ENCODE measurements at places on chromosomes 3 and 15.

DNA sequence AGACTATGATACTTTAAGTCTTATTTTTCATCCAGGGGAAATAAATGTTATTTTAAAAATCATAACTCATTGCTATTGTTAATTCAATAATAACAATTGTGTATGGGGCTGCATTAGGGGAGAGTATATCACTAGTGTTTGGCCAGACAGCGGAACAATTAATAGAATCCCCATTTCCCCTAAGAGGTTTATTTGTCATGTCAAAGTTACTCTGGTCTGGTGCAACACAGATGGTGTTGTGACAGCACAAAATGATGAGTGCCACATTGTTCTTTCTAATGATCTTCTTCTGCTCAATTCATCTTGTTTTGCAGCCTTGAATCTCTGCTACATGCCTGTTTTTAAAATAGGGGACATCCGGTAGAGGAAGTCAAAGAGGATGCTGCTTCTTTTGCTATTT lies 351.6 kb downstream of the NSUN3 start:
- no peak for DNase-seq

DNA sequence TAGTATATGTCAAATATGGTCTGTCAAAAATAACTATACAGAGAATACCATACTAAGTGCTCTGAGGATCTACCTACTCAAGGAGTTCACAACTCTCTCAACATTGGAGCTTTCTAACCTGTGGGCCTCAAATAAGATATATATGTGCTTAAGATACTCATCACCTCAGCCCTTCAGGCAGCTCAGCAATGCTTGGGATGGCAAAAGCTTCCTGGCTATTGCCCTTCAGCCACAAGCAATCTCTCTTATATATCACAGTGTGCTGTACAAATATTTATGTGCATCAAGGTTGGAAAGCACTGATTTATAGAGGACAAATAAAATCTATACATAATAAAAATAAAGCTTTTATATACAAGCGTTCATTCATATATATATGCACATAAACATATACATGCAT lies 40.3 kb downstream of the ICE2 start:
- DNase-seq, result no peak

- DNase-seq, result no peak
These were observed 3.0 kb downstream of the MEF2A start for GRCh38 chr15:99568625-99569352.

DNA sequence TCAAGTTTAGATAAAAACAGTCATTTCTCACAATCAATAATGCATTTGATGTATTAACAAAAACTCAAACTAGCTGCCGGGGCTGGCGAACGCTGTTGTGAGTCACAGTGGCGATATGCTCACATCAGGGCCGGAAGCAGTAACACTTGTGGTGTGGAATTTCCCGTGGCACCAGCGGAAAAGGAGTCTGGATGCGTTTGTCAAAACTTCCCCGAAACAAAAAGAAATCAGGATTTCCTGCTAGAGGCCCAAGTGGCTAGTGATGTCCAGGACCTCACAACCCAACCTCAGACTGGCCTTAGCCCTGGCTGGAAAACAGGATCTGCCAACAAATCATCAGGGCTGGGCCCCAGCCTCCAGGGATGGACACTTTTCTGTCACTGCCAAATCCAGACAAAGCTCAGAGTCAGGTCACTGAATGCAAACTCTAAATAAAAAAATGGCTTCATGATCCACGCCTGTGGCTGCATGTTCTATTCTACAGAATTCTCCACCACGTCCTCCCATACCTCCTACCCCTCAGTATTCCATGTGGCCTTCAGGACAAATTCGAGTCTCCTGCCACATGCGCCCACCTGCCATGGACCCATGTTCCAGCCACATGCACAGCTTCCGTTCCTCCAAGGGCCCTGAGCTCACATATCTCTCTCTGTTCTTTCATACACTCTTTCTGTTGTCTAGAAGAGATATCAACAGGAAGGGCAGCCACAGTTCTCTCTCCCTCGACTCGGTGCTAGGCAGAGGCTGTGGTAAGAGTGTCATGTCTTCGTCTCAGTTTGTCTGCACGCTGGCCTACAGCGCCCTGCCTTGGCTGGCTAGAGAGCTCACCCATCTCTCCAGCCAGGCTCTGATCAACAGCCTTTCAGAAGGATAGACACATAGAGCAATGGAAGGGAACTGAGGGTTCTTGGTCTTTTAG lies 35.4 kb downstream of the EHD4 start:
- DNase-seq, result peak; percentile 69

DNA sequence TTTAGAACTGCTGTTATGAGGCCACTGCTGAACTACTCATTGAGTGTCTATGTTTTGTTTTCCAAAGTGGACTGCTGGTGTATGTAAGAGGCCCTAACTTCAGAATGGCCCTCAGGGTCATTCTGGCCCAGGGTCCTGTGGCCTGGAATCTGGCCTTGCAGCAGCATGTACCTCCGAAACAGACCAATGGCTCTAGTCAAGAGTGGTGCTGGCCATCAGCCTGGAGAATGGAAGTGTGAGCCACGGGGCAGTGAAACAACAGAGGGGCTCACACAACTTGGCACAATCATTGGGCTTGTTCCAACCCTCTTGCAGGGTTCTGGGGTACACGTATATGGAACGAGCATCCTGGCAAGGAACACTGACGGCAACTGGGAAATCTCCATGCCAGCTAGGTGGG lies 40.5 kb downstream of the SCN5A start:
- DNase-seq, result no peak

DNA sequence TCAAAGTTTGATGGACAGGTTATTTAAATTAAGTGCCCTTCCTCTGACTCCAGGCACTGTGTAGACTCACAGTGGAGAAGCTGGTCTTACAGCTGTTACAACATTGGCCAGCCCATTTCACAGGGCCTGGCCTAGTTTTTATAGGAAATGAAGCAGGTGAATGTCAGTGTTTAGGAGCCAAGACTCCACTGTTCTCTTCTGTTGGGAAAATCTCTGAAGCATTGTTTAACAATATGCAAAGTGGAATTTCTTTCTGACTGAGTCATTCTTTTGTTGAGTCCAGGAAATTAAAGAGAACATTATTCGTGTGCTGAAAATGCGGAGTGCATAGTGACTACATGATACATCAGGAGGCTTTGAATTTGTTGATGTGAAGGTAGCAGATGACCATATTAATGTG lies 64.7 kb downstream of the ARRDC4 start:
- DNase-seq, result no peak

GRCh38 chr3:100045696-100046095 lies 68.6 kb downstream of the FILIP1L start:
- no peak for DNase-seq

GRCh38 chr3:40078590-40078989 lies 230.9 kb upstream of the EIF1B start:
- no peak for DNase-seq

GRCh38 chr3:111714305-111714704 lies 119.2 kb upstream of the ZBED2 start:
- DNase-seq, result no peak

- DNase-seq, result no peak
These were observed 27.0 kb downstream of the ALDH1A2 start for GRCh38 chr15:58038426-58039078.

GRCh38 chr3:117540597-117540996 lies 831.0 kb downstream of the TUSC7 start:
- no peak for DNase-seq

DNA sequence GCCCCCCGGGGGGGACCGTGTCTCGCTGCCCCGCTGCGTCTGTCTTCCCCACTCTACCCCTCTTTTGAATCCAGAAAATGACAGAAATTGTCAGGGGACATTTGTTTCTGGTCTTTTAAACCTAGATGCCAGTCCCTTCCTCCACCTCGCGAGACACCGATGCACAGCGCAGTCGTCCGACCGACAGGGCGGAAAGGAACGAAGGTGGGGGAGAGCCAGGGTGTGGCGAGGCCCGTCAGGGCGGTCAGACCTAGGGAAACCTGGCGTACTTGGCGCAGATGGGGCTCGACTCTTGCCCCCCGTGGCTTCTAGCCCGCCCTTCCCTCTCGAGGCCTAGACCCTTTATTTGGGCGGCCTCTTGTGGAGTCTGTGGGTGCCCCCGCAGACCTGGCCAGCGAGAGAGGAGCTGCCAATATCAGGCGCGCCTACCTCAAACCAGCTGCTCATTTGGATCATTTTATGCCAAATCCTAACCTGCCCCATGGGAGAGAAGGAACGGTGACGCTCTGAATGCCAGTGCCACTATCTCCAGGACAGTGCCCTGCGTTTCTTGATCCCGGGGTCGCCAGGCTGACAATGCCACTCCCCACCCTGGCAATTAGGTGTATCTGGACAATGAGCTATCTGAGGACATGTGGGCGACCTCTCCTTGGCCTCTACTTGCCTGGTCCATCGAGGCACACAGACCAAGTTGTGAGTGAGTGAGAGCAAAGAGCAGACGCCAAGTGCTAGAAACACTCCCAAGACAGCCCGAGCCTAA lies 500 bp upstream of the RAB6B start:
- no peak for DNase-seq

DNA sequence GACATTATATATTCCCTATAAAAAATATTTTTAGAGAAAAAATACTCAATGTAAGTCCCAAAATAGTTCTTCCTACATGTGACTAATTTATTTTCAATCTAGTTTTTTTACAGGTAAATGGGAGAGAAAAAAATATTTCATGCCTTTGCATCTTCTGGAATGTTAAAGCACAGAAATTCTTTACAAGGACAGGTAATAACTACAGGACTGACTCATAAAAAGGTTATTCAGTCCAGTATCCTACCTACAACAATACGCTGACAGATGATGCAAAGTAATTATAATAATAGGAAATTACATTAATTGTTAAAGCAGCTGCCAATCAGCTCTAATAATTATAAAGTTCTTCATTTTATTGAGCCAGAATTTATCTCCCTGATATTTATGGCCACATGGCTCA lies 147.5 kb downstream of the MYO9A start:
- no peak for DNase-seq

DNA sequence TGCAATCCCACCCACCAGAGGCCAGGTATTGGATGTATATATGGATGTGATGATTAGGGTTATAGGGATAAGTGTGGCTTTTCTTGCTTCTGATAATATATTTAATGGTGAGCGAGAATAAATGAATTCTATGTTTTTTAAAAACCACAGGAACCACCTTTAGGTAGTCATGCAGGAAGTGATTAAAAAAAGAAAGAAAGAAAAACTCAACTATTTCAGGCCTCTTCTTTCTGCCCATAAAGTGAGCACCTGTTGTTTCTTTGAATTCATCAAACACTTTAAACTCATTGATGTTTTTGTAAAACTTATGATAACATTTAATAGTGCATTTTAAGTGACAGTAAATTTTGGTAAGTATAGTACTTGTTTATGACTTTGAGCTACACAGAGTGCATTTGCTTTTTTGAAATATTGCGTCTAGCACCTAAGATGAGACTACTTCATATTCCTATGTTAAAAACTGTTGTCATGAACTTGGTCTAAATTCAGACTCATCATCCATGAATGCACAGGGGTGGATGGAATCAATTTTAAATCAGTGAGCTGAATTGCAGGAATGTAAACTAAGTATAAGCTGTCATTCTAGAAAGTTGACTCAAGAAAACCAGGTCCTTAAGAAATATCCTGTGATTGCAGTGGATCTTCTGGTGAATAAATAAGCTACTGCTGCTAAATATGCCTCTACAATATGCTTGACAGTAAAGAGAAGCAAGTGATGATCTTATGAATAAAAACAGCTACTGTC lies 764.4 kb upstream of the NECTIN3 start:
- no peak for DNase-seq

DNA sequence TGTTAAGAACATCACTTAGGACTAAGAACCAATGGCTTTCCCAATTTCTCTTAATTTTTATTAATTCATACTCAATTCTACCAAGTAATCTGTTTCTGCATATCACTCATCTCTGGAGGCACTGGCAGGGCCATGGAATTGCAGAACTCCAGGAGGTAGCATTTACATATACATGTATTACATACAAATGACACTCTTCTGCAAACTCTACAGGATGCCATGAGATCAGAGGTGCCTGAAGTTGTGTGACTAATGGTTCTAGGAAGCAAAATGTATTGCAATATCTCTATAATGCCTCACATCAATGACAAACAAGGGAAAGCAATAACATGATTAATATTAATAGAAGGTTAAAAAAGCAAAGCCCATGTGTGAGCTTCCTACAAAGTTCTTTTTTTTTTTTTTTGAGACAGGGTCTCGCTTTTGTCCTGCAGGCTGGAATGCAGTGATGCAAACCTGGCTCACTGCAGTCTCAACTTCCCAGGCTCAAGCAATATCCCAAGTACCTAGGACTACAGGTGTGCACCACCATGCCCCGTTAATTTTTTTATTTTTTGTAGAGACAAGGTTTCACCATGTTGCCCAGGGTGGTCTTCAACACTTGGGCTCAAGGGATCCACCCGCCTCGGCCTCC lies 33.0 kb downstream of the DENND6A start:
- no peak for DNase-seq

All from KG1 (cell line).